ENCODE measurements at places on chromosomes 12 and 14.

DNA sequence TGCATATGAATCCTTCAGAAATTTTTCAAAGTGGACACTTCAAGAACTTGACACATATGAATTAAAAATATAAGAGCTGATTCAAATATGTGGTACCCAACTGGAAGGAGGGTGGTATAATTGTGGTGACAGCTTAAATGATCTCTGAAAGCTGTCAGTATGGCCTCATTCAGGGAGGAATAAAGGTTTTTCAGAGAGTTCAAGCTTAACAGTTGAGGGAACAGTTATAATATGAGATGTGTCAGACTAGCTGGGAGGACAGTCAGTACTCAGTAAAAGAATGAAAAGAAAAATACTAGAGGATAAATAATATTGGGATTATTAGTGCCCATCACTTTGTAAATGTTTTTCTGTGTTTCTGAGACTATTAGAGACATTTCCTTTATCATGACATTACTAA is 277.5 kb downstream of the RASSF9 start:
- no peak for DNase-seq

DNA sequence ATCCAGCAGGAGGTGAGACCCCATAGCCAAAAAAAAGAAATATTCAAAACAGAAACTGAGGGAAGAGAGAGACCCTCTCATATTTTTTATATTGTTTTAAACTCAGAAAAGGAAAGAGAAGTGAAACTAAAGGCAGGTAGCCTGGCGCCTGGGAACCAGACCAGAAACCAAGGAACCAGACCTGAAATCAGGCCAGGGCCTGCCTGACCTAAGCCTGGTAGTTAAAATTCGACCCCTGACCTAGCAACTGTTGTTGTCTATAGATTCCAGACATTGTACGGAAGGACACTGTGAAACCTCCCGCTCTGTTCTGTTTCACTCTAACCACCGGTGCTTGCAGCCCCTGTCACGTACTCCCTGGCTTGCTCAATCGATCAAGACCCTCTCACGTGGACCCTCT is 38.5 kb upstream of the CD163 start:
- no peak for DNase-seq

GRCh38 chr14:75860561-75861160 is 121.1 kb downstream of the TGFB3 start:
- DNase-seq, result no peak

DNA sequence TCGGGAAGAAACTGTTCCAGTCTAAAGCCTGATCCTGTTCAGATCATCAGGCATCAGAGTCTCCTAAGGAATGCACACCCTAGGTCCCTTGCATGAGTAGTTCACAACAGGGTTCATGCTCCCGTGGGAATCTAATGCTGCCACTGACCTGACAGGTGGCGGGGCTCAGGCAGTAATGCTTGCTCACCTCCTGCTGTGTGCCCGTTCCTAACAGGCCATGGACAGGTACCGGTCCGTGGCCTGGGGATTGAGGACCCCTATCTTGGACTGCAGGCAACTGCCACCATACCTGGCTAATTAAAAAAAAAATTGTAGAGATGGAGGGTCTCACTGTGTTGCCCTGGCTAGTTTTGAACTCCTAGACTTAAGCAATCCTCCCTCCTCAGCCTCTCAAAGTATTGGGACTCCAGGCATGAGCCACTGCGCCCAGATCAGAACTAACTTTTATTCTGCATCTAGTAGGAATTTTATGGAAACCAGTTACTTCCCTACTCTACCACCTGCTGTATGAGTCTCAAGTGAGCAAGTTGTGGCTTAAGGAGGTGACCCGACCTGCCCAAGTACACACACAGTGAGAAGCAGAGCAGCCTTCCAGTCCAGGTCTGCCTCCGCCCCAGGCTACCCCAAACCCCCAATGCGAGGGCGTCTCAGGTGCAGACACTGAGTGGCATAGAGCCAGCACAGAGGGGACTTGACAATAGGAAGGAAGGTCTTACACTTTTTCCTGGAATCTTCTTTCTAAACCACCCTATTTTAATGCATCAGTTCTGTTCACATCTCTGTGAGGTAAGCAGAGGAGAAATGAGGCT is 2.5 kb upstream of the PAPLN start:
- DNase-seq, result no peak

GRCh38 chr12:126897102-126897501 is 1369.9 kb upstream of the TMEM132C start:
- DNase-seq, result no peak

GRCh38 chr14:90722590-90722989 is 93.6 kb downstream of the TTC7B start:
- DNase-seq, result no peak

DNA sequence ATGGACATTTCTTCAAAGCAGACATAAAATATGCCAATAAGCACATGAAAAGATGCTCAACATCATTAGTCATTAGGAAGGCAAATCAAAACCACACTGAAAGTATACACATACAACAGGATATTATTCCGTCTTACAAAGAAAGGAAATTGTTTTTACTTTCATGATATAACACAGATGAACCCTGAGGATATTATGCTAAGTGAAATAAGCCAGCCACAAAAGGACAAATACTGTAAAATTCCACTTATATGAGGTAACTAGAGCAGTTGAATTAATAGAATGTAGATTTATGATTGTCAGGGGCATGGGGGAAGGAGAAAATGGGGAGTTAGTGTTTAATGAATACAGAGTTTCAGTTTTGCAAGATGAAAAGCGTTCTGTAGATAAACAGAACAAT is 4.2 kb downstream of the ACYP1 start:
- DNase-seq, result no peak

DNA sequence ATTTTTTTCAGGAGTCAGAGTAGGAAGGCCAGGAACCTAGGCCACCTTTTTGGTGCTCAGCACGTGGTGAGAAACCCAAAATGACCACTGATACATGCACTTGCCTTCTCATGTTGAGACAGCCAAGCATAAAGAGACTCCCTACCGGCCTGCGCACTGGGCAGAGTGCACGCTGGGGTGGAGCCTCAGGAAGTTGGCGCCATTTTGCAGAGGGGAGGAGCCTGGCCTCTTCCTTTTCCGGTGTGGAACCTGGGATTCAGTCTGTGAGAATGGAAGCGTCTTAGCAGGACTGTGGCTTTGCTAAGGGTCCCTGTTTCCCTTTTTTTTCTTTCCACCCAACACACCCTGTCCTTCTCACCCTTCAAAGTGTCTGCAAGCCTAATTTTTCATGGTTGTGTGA is 62.9 kb upstream of the RTRAF start:
- no peak for DNase-seq

- DNase-seq, result no peak
These were observed 71.3 kb downstream of the PDE3A start for GRCh38 chr12:20439626-20440025.

GRCh38 chr14:106506881-106507305 is 980.5 kb downstream of the TMEM121 start:
- DNase-seq, result no peak

DNA sequence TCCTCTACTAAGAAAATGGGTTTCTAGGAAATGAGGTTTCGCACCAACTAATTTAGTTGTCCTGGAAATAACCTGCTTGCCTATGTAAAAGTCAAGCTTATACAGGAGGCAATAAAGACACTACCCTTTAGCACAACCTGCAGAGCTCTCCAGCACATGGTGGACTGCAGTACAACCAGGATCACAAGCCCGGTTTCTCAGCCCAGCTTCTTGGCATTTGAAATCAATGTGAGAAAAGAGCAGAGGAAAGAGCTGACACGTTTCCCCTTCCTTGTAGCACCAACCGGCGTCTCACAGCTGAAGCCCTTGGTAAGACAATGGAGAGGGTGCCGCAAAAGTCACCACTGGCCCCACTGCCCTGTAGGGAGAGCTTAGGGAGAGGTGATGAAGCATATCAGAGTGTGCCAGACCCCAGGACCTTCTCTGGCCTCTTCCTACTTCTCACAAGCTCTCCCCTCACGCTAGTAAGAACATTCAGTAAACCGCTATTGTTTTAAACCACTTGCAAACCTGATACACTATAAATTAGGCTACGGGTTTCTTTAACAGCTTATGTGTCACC is 8.6 kb downstream of the SPTLC2 start:
- no peak for DNase-seq

DNA sequence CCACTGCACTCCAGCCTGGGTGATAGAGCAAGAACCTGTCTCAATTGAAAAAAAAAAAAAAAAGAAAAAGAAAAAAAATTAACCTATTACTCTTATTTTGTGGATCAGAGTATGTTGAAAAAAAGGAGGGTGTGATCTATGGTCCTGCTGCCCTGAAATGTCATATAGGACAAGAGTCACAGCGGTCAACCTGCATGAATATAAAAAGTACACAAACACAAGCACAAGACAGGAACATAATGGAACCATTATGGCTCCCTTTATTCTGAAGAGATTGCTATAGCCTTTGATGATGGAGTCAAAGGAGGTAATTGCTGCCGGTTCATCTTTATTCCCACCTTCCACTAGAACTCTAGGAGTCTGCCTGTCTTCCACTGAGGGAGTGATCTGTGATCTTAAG is 96.9 kb downstream of the NTN4 start:
- DNase-seq, result no peak

DNA sequence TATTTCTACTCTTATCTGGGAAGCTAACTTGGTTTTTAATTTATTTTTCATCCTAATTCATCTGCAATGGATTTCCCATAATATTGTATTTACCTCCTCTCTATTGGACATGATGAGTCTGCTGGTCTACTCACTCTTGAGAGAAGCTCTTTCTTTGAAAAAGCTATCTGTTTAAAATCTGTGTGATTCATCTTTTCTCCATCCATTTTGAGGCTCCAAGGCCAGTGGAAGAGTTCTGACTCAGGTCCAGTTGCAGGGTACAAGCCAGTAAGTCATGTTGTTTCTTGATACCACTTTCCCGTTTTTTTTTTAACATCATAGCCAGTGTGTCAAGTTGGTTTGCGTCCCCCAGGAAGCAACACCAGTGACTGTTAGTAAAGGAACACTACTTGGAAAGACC is 160.3 kb upstream of the BMP4 start:
- DNase-seq, result no peak

DNA sequence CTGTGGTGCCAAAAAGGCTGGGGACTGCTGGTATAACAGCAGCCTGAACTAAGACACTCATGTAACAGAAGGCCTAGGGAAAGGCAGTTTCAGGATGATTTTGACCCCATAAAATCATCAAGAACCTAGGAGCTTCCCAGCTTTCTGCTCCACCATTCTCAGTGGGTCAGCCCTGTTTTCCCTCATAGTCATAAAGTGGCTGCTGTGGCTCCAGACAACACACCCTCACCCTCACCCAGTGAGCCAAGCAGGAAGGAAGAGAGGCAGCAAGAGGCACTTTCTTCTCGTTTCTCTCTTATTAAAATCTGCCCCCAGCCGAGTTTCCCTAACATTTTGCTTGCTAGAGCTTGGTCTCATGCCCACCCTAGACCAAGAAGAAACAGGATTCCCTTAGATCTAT is 131.8 kb downstream of the SCARB1 start:
- DNase-seq, result no peak

DNA sequence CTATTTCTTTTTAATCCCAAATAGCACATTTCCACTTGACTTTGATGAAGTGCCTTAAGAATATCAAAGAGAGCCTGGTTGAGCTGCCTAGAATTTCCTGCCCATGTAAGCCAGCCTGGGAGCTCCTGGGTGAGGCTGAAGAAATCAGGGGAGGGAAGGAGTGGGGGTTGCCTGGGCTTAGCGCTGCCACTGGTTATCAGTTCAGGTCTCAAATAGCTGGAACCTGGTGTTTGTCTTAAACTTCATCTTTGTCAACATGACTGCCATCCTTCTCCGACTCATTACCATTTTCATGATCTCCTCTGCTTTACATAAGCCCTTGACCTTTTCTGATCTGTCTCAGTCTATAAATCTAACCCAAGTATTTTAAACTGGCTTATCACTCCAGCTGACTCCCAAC is 151.5 kb downstream of the TTC8 start:
- no peak for DNase-seq

DNA sequence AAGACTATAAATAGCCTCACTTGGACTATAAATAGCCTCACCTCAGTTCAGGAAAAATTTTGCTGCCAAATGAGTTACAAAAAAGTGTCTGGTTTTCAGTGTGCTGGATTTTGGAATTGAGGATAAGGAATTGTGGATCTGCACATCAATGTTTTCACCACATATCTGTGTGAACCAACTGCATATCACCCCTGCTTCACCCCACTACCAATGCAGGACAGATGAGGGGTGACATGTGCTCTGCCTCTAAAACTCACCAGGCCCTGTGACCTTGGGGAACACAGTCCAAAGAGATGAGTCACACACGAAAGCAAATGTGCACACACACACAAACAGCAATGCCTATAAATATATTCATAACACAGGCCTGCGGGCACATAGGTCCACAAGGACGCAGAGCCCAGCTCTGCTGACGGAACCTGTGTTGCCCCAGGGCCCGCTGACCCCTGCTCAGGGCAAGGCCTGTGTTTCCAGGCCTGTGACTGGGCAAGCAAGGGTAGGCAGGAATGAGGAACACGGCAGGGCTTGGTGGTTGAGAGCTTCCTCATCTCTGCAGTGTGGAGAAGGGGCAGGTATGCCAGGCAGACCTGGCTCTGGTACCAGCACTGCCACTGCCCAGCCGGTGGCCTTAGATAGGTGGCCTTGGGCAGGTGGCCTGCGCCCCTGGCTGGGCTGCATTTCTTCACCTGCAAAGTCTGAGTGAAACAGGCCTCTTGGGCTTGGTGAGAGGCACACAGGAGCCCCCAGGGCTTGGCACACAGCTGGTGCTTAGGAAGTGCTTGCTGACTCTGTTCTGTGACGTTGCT is 82.4 kb downstream of the ARL6IP4 start:
- no peak for DNase-seq

- DNase-seq, result no peak
These were observed 63.1 kb upstream of the TRHDE start for GRCh38 chr12:72209086-72209485.

- DNase-seq, result peak; percentile 47
These were observed 4.4 kb upstream of the EIF5 start for GRCh38 chr14:103329401-103330347.

- DNase-seq, result no peak
These were observed 75.9 kb downstream of the IFT81 start for GRCh38 chr12:110200124-110200417.

GRCh38 chr14:92917041-92917940 is 5.7 kb upstream of the CHGA start:
- no peak for DNase-seq

GRCh38 chr12:18206198-18206597 is 55.1 kb upstream of the PIK3C2G start:
- no peak for DNase-seq

DNA sequence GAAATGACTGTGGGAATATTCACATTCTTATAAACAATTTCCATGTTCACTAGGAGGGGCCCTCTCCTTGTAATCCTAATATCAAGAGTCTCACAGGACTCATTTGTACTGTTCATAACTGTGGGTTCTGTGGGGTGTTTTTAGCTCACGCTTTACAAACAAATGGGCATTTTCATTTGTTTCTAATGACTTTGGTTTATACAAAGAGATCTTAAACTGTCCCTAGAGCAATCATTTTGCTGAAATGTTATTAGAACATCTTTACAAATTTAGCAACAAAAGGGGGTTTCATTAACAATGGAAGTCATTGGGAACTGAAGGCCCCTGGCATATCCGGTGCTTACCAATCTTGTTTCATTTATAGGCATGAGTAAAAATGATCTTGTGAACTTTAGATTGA is 370.5 kb downstream of the TRHDE start:
- no peak for DNase-seq

GRCh38 chr12:28558250-28558649 is 368.0 kb downstream of the CCDC91 start:
- DNase-seq, result no peak
